Psoas muscle (tissue), 8 donors: ENCODE measurements at places on chromosomes 1 and 21. TPM values are rescaled to one million over a fixed set of nuclear protein-coding genes. Genes with fewer than 3 reads are reported as not detected.
A peak's percentile ranks its signal among the peaks of the same experiment; 100 is the strongest.

DNA sequence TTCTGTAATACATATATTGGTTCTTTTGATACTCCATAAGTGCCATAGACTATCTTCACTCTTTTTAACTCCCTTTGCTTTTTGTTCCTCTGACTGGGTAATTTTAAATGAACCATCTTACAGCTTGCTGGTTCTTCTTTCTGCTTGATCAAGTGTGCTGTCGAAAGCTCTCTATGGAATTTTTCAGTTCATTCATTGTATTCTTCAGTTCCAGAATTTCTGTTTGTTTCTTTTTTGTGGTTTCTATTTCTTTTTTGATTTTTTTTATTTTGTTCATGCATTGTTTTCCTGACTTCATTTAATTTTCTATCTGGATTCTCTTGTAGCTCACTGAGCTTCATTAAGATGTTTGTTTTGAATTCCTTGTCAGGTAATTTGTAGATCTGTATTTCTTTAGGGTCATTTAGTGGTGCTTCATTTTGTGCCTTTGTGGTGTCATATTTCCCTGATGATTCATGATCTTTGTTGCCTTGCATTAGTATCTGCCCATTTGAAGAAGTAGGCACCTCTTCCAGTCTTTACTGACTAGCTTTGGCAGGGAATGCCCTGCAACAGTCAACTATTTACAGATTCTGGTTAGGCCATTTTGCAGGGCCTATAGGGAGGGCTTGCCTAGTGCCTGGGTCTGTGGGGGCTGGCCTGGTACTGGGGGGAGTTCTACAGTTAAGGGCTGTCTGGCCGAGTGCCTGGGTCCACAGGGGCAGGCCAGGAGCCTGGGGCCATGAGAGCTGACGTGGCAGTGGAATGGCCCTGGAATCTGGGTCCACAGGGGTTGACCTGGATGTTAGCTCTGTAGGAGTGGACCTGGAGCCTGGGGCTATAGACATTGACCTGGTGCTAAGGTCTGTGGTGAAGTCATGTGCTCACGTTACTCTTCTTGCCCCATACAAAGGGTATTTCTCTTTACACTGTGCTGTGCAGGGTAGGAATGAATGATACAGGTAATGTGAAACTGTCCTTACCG is 89.7 kb downstream of the MAGI3 start:
- no peak for DNase-seq

- no peak for DNase-seq
Observed at GRCh38 chr1:175172503-175172902, 20.1 kb downstream of the KIAA0040 start.

DNA sequence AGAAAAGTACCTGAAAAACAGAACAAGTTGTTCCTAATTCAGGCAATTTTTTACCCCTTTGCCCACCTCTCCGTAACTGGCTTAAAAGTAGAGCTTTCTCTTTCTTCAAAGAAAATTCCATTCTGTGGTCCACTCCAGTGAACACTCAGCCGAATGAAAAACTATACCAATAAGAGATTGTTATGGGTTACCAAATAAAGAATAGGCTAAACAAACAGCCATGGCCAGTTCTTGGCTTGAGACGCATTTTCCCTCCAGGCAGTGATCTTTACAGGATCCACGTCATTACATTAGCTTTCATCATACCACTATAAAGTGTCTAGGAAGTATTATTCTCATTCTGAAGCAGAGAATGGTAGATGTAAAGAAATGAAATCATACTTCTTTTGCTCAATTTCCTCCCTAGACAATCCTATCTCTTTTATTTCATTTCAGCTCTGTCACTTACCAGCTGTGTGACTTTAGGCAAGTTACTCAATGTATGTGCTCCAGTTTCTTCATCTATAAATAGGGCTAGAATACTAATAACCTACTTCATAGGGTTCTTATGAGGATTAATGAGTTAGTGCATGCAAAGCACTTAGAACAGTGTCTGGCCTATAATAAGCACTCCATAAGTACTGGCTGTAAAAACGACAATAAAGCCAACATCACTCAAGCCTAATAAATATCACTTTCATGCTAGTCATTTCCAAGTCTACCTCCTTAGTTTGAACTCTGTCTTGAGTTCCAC is 26.5 kb upstream of the TRIM45 start:
- no peak for DNase-seq

GRCh38 chr1:53214376-53214940 is 6.0 kb downstream of the CZIB start:
- no peak for DNase-seq

GRCh38 chr1:201267481-201268229 is 15.7 kb upstream of the PKP1 start:
- DNase-seq: no peak

DNA sequence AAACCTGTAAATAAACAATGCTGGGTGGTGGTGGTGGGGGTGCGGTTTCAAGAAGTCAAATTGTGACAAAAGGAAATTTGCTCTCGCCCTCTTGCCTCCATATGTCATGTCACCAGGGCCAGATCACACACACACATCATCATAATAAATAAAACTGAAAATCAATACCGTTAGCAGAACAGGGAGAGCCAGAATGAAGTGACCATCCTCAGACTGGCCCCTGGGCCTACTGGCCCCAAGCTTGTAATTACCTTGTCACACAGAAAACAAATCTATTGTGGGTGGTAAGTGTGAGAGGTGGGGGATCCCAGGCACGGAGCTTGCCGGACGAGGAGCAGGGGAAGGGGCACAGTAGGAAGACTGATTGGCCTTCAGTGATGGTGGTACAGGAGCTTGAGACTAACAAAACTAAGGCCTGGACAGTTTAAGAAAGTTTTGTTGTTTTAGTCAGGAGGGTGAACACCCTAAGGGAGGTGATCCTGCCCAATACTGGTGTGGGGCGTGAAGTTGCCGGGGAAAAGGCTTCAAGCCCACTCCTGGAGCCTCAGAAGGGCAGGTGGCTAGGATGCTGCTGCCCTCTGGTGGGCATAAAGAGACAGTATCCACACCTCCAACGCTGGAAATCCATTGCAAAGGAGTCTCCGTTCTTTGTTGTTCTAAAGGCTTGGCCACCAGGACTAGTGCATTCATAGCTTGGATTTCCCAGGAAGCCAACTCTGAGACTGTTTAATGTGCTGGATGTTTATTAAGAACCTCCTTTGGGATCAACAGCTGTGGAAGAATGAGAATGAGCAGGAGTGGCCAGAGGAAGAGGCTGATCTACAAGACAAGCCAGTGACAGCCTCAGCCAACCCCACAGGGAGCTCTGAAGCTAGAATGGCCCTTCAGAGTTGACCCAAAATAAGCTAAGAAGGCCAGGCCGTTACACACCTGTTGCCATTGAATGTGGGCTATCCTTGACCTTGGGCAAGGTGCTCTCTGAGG is 8.1 kb upstream of the C1orf216 start:
- peak; percentile 66 for DNase-seq

GRCh38 chr1:30476476-30476875 is 246.9 kb downstream of the MATN1 start:
- no peak for DNase-seq

- DNase-seq: no peak
Observed at GRCh38 chr21:35309316-35309715, 260.2 kb upstream of the RUNX1 start.

- DNase-seq: no peak
Observed at GRCh38 chr1:202571719-202572339, 138.4 kb downstream of the SYT2 start.

GRCh38 chr1:30345491-30346130 is 377.8 kb downstream of the MATN1 start:
- DNase-seq: no peak

Gene NECTIN4
- not detected for total RNA-seq

Gene TNFRSF18
- total RNA-seq: not detected

Gene OPRD1
- total RNA-seq: not detected
